ENCODE measurements at places on chromosomes 2 and 18.

DNA sequence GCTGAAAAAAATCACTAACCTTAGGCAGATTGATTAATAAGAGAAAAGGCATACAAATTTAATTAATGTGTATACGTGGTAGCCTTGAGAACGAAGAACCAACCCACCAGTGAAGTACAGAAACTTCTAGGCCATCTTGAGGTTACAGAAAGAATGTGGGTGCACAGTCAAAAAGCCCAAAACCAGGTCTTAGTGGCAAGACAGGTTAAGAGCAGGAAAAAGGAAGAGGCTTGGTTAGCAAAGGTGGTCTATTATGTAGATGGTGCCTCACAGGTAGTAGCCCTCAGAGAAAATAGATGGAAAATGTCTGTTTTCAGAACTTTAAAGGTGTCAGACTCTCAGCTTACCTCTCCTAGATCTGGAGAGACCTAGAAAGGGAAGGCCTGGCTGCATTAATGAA, 22.0 kb upstream of the SLC35G4 start:
- DNase-seq = no peak

- DNase-seq = no peak
Measured at GRCh38 chr2:186309901-186310300, 176.2 kb upstream of the ZC3H15 start.

DNA sequence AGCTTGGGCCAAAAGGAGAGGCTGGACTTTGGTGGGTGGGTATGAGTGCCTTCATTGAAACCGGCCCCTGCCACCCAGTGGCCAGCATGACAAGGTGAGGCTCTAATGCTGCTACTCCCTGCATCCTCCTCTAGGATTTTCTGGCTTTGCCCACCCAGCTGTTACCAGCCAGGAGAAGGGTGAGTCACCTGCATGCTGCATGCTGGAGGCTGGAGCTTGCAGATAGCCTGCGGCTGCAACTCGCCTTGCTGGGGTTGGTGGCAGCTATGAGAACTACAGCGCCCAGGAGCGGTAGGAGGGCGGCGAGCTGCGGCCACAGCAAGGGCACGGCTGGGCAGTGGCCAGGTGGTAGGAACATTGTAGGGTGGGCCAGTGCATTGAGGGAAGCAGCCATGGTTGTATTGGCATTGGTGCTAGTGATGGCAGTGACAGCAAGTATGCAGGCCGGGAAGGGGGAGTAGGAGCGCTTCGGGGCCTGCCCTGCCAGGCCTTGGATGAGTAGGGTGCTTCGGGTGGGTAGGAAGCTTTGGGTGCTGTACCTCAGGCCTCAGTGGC, 75.4 kb upstream of the SLC35G4 start:
- no peak for DNase-seq

DNA sequence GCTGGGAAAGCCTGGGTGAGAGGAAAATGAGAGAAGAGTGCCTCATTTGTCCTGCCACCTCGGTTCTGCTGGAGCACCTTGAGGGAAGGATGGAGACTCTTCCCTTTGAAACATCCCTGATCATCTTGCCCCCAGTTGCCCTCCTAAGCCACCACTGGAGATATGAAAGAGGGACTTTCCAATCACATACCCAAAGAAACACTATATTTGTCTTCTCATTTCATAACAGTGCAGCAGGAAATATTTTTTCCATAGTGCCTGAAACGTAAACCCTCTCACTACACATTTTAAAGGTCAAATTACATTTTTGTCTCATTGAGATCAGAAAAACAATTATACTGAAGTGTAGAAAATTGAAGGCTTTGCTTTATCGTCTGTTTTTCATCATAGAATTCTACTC, 63.3 kb downstream of the KCTD18 start:
- no peak for DNase-seq

DNA sequence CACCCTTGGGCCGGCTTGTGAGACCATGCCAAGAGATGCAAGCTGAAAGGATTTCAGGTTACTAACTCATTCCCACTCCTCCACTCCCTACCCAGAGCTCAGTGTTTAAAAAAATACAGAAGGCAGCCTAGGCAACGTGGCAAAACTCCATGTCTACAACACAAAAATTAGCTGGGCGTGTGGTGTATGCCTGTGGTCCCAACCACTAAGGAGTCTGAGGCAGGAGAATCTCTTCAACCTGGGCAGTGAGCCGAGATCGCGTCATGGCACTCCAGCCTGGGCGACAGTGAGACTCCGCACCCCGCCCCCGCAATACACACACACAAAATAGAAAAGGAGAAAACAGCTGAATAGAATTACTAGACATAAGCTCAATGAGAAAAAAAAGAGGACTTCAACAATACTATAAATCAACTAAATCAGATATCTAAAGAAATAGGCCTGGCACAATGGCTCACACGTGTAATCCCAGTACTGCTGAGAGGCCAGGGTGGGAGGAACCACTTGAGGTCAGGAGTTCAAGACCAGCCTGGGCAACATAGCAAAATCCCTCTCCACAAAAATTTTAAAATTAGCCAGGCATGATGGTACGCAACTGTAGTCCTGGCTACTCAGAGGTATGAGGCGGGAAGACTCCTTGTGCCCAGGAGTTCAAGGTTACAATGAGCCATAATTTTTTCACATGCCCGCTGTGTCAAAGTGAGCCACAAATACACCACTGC, 10.1 kb downstream of the IWS1 start:
- no peak for DNase-seq

GRCh38 chr2:229856413-229856812, 65.4 kb downstream of the TRIP12 start:
- DNase-seq = no peak

All from activated CD4-positive, alpha-beta T cell treated with anti-CD3 and anti-CD28 coated beads for 24 hours (primary cell).